ENCODE measurements at places on chromosomes 1 and 21. TPM values are rescaled to one million over a fixed set of nuclear protein-coding genes. Genes with fewer than 3 reads are reported as not detected.

- no peak for DNase-seq
Measured at GRCh38 chr1:33867684-33868083, 3.8 kb downstream of the HMGB4 start.

OR6K3 gene
- polyA plus RNA-seq: not detected

DNA sequence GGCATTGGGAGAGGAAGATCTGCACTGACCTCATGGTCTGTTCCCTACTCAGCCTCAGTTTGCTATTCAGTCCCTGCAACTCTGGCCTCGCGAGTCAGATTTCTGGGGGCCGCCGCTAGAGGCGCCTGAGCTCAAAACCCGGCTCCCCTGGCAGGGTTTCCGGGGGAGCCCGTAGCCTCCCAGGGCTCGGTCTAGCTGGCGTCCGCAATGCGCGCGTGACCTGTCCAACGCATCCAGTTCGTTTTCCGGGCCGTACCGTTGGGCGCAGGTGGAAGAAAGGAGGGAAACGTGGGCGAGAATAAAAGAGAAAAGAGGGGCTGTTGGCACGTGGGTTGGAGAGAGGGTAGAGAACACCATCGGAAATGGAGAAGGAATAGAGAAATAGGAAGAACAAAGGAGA, at the start of gene ADAM30:
Gene ADAM30, minus strand, starts transcription at position 213 of the 400 bp plus-strand sequence. Its CDS starts 179 bp downstream, at position 34.
- DNase-seq: no peak

DNA sequence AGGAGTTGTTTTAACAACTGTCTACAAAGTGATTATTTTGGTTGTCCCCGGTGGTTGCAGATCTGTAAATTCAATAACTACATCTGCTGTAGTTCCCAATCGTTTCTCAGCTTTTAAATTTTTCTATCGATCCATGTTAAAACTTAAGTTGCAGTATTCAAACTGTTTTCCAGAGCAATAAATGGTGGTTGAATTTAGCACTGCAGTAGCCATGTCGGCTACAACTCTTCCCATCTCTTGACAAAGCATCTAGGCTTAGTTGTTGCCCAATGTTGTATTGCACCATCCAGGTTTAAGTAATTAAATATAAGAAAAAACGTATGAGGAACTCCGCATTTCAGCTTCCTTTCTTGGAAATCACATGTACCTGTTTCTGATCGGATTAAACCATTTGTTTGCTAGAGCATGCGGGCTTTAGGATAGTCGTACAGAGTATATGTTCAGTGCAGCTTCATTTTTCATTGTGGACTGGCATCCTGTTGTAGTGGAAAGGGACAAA, 996 bp downstream of the CNIH4 start:
- DNase-seq: peak; percentile 79

GRCh38 chr1:163771637-163772036, 449.9 kb downstream of the NUF2 start:
- DNase-seq: no peak

PDC gene
- 0.94 TPM for polyA plus RNA-seq

GRCh38 chr21:45581322-45581712, 39.1 kb upstream of the SLC19A1 start:
- DNase-seq: no peak

DNA sequence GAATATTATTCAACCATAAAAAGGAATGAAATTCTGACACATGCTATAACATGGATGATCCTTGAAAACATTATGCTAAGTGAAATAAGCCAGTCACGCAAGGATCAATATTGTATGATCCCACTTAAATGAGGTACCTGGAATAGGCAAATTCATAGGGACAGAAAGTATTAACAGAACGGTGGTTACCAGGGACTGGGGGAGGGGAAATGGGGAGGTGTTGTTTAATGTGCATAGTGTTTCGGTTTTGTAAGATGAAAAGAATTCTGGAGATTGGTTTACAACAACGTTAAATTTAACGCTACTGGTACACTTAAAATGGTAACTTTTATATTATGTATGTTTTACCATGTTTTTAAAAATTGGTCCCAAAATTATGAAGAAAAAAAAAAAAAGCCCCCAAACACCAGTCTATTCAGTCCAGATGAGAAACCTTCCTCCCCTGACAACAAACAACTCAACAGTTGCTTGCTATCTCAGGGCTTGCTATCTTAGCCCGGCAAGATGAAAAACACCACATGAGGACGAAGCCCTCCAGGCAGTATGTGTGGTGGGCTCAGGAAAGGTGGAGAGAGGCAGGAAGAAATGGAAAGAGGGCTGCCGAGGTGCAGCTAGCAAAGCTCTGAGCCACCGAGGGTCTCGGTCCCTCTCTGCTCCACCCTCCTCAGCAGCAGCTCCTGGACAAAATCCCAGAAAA, 8.5 kb downstream of the NUAK2 start:
- no peak for DNase-seq

GRCh38 chr1:15346346-15347030, 63.2 kb upstream of the EFHD2 start:
- no peak for DNase-seq

LMOD1 gene
- 6.1 TPM for polyA plus RNA-seq

GRHL3 gene
- not detected for polyA plus RNA-seq

- peak; percentile 85 for DNase-seq
Measured at GRCh38 chr1:41851589-41851988, 67.1 kb downstream of the HIVEP3 start.

DNA sequence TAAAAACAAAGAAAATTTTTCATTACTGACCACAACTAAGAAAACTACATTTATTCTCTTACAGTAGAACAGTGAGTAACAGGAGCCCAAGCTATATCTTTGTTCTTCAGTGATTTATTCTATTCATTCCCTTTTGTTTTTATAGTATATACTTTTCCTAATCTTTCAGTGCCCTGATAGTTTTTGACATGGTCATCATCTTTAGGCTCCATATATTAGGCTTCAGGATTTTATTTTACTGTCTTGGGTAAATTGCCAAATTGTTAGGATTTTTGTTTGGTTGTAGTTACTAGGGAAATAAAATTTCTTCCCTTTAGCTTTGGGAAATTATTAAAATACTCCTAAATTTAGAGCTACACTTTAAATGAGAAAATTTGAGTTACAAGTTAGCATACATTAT, 10.3 kb downstream of the FBXO28 start:
- DNase-seq: peak; percentile 6

RHD gene
- 0.33 TPM for polyA plus RNA-seq

HMCN1 gene
- 2.1 TPM for polyA plus RNA-seq

SLC30A2 gene
- not detected for polyA plus RNA-seq

GRCh38 chr1:220487297-220487820, 40.6 kb upstream of the MARK1 start:
- peak; percentile 67 for DNase-seq

GRCh38 chr21:28325618-28326017, 667.1 kb downstream of the LTN1 start:
- no peak for DNase-seq

TSPAN1 gene
- polyA plus RNA-seq: 0.38 TPM

GSTM2 gene
- 41.2 TPM for polyA plus RNA-seq

DNA sequence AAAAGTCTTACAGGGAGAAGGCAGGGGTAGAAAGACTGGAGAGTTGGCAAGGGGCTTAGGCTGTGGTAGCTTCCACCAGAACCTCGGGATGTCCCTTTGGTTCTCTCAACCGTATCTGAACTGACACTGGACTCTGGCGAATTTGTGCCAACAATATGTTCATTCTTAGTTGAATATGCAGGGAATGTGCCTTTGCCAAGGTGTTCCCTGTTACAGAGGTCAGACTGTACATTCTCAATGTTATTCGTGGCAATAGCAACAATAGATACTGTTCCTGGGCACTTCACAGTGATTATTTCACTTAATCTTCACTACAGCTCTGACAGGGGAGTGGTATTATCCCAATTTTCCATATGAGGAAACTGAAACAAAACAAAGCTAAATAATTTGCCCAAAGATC, 51.5 kb upstream of the RAB3GAP2 start:
- DNase-seq: no peak

DNA sequence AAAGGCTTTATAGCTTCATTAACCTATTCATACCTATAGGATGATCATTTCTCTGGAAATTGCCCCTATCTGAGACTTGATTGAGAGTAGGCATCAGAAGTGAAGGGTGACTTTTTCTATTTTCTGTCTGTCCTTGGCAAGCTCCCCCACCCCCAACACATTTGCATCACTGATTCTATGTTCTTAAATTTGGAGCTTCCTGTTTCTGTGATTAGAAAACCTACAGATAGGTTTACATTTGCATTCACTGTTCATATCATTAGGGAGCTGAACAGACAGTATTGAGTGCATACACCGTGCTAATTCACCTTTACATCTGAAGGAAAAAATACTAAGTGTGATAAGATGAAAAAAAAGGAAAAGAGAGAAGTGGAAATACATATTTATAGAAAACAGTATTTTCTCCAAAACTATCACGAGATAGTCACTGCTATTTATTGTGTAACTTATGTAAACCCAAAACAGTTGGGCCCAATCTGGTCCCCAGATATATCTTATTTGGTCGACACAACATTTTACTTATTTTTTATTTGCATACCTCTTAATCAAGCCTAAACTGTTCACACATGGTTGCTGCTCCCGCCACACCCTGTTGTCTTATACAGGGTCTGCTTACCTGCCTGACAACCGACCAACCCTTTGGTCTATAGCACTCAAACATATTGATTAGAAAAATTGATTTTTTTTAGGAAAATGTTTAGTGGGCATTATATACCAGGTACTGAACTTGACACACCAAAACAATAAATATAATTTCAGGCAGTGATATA, 218.8 kb downstream of the NTNG1 start:
- DNase-seq: no peak

GRCh38 chr1:69305621-69306020, 262.1 kb upstream of the LRRC7 start:
- DNase-seq: peak; percentile 14

KRTAP12-2 gene
- not detected for polyA plus RNA-seq

ITLN1 gene
- not detected for polyA plus RNA-seq

- no peak for DNase-seq
Measured at GRCh38 chr1:19926296-19927129, 3.1 kb upstream of the PLA2G2E start.

- no peak for DNase-seq
Measured at GRCh38 chr1:72288886-72289285, 6.5 kb upstream of the NEGR1 start.

- DNase-seq: no peak
Measured at GRCh38 chr21:32779983-32780382, 8.4 kb upstream of the PAXBP1 start.

SYNC gene
- polyA plus RNA-seq: 60.5 TPM

Measured in GM23248 (cell line).